ENCODE measurements at places on chromosomes 1 and 21.
A peak's percentile ranks its signal among the peaks of the same experiment; 100 is the strongest.

GRCh38 chr1:86289161-86289560, 107.0 kb downstream of the ODF2L start:
- no peak for DNase-seq

DNA sequence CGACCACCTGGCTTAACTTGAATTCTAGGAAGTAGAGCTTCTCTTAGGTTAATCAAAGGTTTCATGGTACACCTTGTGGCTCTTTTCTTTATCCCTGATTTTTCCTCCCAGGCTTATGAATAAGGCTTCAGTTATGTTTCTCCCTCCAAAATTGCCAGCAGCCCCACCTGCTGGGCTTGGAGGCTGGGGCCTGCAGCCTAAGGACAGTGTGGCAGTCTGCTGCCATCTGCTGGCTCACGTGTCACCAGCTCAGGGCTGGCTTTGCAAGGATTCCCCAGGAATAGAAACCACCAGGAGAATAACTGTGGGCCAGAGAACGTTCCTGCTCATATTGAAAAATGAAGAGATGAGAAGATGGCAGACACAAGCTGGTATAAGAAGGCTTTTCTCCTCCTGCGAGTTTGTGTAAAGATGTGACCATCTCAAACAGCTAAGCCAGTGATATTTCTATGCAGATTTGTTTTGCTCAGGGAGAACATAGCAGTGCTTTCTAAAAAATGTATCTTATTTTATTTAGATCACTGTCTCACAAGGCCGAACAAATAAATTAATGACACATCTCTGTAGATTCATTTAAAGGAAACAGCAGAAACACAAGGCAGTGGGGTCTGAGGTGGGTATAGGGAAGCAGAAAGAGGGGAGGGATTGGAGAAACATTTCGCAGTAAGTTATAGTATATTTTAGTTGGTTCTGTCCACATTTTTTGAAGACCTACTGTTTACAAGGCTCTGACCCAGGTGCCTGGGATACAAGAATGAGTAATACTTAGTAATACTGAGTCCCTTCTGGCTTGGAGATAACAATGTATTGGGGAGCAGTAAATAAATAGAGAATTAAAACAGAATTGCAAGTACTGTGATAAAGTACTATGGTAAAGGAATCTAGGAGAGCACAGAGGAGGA, 291.1 kb upstream of the SGIP1 start:
- DNase-seq = peak; percentile 84

- peak; percentile 34 for DNase-seq
Measured at GRCh38 chr1:75616436-75617433, 5.8 kb upstream of the SLC44A5 start.

GRCh38 chr1:2534687-2535441, 4.8 kb upstream of the HES5 start:
- DNase-seq = peak; percentile 70

- no peak for DNase-seq
Measured at GRCh38 chr1:186559601-186560116, 98.7 kb upstream of the PDC start.

DNA sequence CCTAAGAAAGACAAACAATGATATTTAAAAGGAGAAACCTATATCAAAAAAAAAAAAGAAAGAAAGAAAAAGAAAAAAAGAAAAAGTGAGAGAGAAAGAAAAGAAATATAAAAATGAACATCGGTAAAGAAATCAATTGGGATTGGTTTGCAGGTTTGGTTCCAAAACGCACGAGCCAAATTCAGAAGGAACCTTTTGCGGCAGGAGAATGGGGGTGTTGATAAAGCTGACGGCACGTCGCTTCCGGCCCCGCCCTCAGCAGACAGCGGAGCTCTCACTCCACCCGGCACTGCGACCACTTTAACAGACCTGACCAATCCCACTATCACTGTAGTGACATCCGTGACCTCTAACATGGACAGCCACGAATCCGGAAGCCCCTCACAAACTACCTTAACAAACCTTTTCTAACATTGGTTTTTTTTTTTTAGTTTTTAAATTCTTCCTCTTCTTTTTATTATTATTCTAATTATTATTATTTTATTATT, 11.7 kb downstream of the LHX9 start:
- no peak for DNase-seq
